ENCODE measurements at places on chromosomes 4 and X.

DNA sequence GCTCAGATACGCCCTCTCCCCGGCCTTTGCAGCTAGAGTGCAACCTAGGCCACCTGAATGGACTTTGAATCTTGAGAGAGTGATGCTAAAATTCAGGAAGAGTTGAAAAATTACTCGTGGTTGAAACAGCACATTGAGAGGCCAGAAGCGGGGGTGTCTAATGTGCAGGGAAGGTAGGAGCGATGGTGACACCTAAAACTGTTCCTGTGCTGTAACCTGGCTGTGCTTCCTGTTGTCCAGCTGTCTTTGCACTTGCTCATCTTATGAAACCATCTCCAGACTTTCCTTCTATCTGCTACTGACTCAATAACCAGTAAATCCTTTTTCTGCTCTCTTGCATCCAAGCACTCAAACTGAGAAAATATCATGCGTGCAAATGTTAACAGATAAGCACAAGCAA is 106.4 kb upstream of the RPS6KA3 start:
- DNase-seq, result no peak

GRCh38 chr4:183286590-183287308 is 33.3 kb downstream of the CLDN22 start:
- no peak for DNase-seq

GRCh38 chr4:20137176-20137575 is 114.5 kb upstream of the SLIT2 start:
- no peak for DNase-seq

- no peak for DNase-seq
Observed at GRCh38 chrX:49710744-49711319, 15.0 kb upstream of the PAGE1 start.

- no peak for DNase-seq
Observed at GRCh38 chr4:128162434-128162833, 101.3 kb downstream of the LARP1B start.

DNA sequence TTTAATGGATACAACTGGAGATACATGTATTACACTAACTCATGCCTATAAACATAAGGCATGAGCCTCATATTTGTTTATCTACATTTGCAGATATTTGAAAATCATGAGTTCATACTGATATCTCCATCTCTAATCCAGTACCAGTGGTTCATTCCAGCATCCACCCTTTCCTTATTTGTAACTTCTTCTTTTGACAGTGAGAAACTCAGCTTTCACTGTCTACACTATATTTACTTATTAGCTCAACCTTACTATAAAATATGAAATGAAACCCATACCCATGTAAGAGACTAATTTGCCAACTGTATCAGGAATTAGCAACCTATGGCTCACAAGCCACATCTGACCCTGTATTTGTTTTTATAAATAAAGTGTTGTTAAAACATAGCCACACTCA is 161.9 kb upstream of the GPRIN3 start:
- no peak for DNase-seq

DNA sequence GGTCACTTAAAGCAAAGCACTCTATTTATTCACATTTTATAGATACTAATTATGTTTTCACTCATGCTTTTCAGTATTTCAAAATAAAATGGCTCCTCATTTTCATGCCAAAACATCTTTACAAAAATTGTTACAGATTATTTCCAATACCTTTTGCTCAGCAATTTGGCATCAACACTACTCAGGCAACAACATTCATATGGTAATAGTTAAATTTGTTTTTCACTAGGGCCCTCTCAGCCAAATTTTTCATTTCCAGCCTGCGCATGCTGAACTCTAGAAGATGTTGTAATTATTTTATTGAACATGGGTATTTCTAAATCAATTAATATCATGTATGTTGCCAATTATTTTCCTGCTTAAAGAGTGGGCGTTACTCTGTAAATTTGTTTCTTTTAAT is 225.6 kb downstream of the ANTXR2 start:
- no peak for DNase-seq

GRCh38 chr4:121951521-121952110 is at the start of gene TRPC3:
Gene TRPC3, minus strand, starts transcription at chr4:121952060. Its CDS starts 380 bp downstream, at chr4:121951680.
- DNase-seq, result no peak

GRCh38 chr4:4865705-4866123 is 6.2 kb downstream of the MSX1 start:
- DNase-seq, result no peak

GRCh38 chr4:181578911-181579310 is 664.3 kb upstream of the TENM3 start:
- DNase-seq, result no peak

- DNase-seq, result no peak
Observed at GRCh38 chr4:88843067-88843685, 145.5 kb upstream of the NAP1L5 start.

GRCh38 chr4:42136371-42136770 is 16.1 kb downstream of the BEND4 start:
- no peak for DNase-seq
